Stimulated activated CD4-positive, alpha-beta T cell treated with anti-CD3 and anti-CD28 coated beads, TNF-alpha, amount 100 ng/mL, for 1 hour (primary cell): ENCODE measurements at places on chromosomes 3 and 15.

DNA sequence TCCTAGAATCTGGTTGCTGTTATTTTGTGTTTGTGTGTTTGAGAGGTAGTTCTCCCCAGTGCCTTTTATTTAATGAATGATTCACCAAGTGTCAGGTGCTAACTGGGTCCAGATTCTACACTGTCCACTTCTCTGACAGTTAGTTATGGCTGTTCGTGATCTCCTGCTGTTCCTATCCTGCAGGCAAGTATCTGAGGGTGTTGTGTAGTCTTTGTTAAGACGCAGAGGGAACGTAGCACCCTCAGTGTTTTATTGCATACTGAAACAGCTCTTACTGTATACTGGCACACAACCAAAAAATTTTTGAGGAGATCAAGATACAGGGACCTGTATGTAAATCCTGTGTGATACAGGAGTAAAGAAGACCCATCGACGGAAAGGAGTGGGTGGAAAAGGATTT, 1271.3 kb downstream of the ROBO1 start:
- DNase-seq = no peak

- no peak for DNase-seq
Observed at GRCh38 chr3:3301476-3301875, 122.0 kb upstream of the CRBN start.

DNA sequence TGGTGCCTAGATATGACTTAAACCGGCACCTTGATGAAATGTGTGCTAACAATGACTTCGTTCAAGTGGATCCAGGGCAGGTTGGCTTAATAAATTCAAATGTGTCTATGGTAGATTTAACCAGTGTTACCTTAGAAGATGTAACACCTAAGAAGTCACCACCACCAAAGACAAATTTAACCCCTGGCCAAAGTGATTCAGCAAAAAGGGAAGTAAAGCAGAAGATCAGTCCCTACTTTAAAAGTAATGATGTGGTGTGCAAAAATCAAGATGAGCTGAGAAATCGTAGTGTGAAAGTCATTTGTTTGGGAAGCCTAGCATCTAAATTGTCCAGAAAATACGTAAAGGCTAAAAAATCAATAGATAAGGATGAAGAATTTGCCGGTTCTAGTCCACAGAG, 1.1 kb downstream of the FAN1 start:
- no peak for DNase-seq

DNA sequence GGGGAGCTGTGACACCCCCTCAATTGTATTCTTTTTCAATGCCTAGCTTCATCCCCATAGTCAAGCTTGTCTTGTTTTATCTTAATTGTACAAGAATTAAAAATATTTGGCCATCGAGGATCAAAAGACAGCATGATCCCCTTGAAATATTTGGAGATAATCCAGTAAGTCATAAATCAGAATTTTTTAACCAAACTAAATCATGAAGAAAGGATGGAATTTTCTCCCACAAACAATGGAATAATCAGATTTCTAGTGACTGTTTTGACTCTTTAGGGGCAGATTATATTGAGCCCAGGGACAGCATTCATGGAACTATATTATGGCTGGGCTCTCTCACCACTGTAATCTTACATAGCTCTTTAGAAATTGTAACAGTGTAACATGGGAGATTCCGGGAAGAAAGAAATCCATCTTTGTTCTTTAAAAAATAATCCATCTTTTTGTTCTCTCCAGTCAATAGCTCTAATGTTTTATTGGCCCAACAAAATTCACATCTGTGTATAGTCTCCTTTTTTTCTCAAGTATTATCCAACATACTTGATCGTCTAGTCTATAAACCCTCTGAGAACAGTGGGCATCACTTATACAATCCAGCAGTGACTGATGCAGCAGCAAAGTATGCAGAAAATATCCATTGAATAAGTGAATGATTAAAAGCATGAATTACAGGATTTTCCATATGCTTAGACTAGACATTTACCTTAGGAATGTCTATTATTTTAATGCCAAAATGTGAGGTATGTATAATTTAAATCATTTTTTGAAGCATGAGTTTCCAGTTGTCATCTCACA, 277.0 kb upstream of the PLSCR5 start:
- DNase-seq = no peak

DNA sequence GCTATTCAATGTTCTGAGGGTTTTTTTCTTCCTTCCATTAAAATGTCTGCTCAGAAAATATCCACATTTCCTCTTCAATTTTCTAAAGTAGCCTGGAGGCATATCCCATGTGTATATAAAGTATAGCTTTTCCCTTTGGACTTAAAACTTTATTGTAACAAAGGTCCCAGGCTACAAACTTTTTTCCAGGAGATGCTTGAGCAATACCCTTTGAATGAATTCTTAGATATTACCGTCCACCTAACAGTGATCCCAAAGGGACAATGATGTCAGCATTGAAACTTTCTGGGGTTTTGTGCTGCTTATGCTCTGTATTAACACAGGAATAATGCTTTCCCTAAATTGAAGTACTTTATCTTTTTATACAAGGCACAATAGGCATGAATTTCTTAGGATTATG, 525.2 kb downstream of the CADM2 start:
- DNase-seq = no peak

- no peak for DNase-seq
Observed at GRCh38 chr3:27666708-27667107, 55.4 kb downstream of the EOMES start.

GRCh38 chr3:8853081-8853480, 83.7 kb upstream of the OXTR start:
- no peak for DNase-seq

DNA sequence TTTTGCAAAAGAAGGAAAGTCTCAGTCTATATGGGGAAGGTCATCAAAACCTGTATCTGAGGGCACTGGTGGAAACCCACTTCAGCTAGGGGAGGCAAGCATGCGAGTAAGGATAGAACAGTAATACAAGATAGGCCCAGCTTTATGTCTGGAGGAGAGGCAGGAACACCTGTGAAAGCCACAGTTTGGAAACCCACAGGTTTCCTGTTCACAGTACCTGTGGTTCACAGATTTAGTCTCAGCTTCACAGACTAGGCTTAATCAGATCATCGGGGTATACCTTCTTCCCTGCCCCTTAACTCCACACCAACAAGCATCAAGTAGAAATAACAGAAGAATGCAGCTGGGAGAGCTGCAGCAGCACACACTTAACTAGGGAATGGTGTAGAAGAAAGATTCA, 36.2 kb downstream of the C2CD4B start:
- no peak for DNase-seq

DNA sequence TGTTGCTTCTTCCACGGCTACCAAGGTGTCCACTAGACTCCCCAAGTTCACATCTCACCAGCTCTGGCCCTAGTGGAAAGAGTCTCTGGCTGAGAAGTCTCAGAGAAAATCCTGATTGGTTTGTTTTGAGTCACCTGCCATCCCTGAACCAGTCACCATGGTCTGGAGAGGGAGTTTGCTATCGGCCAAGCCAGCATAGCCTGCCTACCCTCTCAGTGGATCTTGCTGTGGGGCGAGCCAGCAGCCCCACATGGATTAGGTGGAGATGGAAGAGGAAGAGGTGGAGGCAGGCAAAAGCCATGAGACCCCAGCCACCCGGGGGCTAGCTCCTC, 48.1 kb upstream of the FLNB start:
- no peak for DNase-seq

DNA sequence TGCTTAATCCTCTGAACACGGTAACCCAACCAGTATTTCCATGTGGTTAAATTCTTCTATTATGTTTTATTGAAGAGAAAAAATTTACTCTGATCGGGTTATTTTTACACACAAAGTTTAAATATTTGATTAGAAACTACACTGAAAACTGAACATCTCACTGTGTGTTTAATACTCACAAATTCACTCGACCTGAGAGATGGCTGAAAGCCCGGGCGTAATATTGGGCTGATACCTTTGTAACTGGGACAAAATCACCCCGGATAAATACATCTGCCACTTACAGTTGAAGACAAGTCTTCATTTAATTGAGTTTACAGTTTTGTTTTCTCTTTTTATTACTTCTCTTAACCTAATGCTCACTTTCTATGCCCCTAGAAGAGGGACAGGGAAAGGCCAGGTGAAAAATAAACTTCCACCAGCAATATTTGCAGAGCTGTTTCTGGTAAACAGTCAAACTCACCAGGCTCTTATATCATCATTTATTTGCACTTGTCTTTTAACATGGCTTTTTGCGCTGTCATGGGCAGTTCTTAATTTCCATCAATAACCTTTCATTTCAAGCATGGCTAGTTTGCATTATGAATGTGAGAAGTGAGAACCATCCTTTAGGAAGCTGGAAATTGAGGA, 145.6 kb upstream of the TMCO5A start:
- no peak for DNase-seq

- no peak for DNase-seq
Observed at GRCh38 chr3:141452045-141452444, 34.8 kb upstream of the RASA2 start.

DNA sequence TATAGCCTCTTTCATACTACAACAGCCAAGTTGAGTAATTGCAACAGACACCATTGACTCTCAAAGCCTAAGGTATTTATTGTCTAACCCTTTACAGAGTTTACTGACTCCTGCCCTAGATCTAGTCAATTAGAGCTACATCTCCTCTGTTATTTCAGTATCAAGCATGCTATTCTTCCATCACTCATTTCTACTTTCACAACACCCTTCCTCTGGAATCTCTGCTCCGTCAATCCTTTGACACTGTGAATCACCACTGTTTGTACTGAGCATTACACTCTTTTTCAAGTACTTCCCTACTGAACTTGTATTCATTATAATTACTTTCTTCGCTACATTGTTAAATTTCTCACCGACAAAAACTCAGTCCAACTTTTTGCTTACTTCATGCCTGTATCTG, 121.8 kb downstream of the ZNF609 start:
- no peak for DNase-seq

DNA sequence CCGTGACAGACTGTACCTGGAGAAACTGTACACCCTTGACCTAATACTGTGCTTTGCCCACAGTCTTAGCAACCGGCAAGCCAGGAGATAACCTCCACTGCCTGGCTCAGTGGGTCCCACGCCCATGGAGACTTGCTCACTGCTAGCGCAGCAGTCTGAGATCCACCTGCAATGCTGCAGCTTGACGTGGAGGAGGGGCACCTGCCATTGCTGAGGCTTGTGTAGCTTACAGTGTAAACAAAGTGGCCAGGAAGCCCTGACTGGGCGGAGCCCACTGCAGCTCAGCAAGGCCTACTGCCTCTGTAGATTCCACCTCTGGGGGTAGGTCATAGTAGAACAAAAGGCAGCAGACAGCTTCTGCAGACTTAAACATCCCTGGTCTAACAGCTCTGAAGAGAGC, 189.3 kb downstream of the EDEM1 start:
- no peak for DNase-seq

DNA sequence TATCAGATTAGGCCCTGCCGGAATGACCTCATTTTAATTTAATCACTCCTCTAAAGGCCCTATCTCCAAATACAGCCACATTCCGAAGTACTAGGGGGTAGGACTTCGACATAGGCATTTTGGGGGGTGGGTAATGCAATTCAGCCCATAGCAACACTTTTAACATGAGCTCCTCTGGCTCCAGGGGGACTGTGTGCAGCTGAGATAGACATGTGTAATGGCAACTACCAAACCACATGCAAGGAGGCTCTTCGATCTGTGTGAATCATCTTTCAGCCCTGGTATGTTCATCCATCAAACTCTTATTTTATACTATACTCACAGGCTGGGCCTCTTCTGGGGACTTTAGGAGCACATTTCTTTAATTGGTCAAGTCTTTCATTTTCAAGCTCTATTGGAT, 57.4 kb upstream of the PPARG start:
- DNase-seq = no peak

- DNase-seq = no peak
Observed at GRCh38 chr3:39262846-39263245, 17.0 kb downstream of the CX3CR1 start.

DNA sequence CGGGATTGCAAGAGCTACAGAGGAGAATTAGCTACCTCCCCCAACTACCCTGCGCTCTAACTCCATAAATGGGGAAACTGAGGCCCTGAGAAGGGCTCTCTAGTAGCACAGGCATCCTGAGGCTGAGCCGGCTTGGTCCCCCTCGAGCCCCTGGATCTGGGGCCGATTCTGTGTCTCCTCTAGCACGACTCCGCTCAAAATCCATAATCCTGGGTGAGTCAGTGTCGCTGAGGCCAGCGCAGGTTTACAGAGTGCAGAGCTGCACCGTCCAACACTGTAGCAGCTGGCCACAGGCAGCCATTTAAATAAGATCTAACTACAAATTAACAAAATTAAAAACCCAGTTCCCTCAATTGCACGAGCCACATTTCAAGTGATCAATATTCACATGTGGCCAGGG, 10.8 kb downstream of the GATA2 start:
- DNase-seq = no peak

DNA sequence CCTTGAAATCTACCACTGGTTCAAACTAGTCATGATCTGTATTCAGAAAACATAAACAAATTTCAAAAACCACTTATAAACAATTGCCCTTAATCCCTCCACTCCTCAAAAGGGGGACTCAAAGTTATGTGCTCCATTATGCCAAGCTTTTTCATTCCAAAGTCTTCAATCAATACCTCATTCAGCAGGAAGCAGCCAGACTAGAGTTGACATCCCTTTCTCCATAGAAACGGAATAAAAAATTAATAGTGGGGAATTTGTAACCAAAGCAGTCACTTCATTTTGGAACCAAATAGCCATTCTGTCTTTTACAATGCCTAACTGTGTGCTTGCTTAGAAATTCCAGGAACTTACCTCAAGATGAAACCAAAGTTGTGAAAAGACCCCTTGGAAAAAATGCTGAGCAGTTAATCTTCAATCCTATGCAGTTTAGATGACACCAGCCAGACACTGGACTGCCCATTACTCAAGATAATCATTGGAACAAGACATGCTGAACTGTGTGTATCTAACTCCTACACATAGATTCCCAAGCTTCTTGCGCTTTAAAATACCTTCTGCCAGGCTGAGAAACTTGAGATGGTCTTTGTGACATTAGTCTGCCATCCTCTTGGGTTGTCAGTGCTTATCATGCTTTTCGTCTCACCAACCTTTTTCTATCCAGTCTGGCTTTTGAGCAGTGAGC, 406.2 kb downstream of the PLOD2 start:
- no peak for DNase-seq

- DNase-seq = peak; percentile 61
Observed at GRCh38 chr15:81000624-81001151, at the start of gene TLNRD1. TLNRD1 (plus strand) TSS chr15:81000923; CDS start chr15:81002272, 1,349 bp downstream.

- DNase-seq = no peak
Observed at GRCh38 chr3:149501524-149501923, 27.0 kb downstream of the TM4SF4 start.

GRCh38 chr3:67414740-67415139, 239.7 kb downstream of the SUCLG2 start:
- no peak for DNase-seq
